ENCODE measurements at places on chromosomes 1 and 21.

DNA sequence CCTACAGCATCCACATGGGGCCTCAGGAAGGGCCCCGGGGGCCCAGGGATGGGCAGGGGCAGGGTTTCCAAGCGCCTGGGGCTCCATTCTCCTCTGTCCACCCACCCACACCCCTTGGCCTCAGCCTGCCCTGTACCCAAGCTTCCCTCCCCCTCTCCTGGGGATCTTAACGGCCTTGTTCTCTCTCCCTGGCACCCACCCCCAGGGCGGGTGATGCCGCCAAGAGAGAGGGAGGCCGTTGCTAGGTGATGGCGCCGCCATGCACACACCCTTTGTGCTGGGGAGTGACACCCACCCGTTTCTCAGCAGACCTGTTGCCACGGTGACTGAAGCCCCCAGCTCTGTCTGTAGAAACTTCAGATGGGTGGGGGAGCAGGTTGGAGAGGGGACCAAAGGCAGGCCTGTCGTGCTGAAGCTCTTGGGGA lies 7.6 kb downstream of the GPR37L1 start:
- DNase-seq, result no peak

- DNase-seq, result no peak
Observed at GRCh38 chr1:93516164-93516563, 68.2 kb downstream of the FNBP1L start.

GRCh38 chr1:35640380-35641232 lies 720 bp downstream of the PSMB2 start:
- no peak for DNase-seq

GRCh38 chr1:17674726-17675500 lies 80.2 kb upstream of the ACTL8 start:
- no peak for DNase-seq

DNA sequence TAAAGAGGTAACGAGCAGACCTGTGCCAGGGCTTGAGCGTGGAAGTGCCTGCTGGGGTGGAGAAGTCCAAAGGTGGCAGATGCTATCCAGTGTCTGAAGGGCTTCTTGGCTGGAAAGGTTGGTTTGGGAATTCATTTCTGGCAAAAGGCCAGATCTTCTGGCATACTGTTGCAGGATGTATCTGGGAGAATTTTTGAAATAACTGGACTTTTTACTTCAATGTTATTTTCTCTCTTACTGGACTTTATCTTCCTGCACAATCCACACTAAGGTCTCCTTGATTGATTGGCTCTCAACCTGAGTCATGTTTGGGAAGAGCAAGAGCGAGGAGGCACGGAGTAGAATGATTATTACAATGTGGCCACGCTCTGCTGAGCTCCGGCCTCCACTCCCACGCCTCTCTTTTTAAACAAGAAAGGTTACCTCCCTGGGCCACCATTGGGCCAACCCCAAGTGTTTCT lies 278.4 kb downstream of the TM2D1 start:
- no peak for DNase-seq

GRCh38 chr1:236401698-236402097 lies 7.6 kb downstream of the EDARADD start:
- no peak for DNase-seq

DNA sequence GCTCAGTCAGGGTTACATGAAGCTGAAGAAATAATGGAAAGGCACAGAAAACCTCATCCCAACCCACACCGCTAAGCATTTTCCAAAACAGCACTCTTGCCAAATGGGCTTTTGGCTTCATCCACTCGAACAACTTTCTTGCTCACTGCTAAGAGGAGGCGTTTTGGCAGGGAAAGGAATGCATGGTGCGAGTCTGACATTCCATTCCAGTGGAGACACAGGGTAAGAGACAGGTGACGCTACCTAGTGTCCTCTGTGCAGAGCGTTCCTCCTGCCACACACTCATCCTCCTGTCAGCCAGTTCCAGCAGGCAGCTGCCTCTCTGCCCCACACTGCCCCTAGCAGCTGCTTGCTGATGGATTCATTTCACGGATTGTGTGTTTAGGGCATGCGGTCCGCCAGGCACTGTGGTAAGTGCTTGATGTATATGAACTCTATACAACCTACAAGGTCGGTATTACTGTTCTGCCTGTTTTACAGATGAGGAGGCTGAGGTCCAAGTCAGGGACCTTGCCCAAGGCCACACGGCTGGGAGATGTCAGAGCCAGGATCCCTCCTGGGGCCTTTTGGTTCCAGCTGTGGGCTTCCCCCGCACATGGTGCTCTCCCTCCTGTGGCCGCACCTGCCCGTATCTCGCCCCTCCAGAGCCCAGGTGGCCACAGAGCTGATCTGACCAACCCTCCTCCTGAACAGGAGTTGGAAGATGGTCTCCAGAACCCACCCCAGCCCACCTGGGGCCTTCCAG lies 25.7 kb upstream of the BACE2 start:
- DNase-seq, result no peak

DNA sequence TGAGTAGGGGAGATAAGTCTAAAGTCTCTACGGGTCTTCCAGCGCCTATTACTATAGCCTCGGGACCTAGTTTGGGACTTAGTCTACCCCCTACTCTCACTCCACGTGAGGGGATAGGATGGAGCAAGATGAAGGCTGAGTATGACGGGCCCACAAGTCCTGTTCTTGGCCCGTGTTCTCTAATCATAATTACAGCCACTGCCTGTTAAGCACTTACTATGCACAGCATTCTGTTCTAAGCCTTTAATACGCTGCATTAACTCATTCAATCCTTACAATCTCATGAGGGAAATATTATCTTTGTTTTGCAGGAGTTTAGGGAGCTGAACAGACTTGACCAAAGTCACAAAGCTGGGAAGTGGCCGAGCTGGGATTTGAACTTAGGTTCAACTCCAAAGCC lies 23.9 kb upstream of the EPB41 start:
- no peak for DNase-seq

- DNase-seq, result peak; percentile 28
Observed at GRCh38 chr1:30929135-30929889, 20.8 kb upstream of the SDC3 start.

DNA sequence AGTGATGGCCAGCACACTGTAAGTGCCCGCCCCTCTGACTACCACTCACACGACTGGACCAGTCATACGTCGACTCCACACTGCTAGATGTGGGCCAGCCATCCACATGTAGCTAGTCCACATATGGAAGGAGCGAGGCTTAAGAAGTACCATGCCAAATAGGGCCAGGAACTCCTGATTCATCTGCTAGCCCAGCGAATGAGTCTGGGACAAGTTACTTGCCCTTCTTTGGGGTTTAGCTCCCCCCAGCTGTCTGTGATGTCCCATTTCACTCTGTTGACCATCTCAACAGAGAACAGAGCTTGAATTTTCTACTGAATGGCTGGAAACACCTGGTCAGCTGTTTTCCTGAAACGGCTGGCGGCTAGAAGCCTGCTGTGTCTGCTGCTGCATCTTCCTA lies 5.8 kb downstream of the CSRP1 start:
- DNase-seq, result no peak

DNA sequence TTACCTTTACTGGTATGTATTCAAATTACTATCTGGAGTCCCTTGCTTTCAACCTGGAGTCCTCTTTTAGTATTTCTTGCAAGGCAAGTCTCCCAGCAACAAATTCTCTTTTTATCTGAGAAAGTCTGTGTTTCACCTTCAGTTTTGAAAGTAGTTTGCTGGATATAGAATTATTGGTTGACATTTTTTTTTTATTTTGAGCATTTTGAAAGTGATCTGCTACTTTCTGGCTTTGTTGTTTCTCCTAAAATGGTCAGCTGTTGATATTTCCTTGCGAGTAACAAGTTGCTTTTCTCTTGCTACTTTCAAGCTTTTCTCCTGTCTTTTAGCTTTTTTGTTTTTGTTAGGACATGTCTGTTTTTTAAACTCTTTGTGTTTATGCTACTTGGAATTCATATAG lies 126.1 kb downstream of the TRIM33 start:
- no peak for DNase-seq
